ENCODE measurements at places on chromosomes 4 and X.
A peak's percentile ranks its signal among the peaks of the same experiment; 100 is the strongest.

DNA sequence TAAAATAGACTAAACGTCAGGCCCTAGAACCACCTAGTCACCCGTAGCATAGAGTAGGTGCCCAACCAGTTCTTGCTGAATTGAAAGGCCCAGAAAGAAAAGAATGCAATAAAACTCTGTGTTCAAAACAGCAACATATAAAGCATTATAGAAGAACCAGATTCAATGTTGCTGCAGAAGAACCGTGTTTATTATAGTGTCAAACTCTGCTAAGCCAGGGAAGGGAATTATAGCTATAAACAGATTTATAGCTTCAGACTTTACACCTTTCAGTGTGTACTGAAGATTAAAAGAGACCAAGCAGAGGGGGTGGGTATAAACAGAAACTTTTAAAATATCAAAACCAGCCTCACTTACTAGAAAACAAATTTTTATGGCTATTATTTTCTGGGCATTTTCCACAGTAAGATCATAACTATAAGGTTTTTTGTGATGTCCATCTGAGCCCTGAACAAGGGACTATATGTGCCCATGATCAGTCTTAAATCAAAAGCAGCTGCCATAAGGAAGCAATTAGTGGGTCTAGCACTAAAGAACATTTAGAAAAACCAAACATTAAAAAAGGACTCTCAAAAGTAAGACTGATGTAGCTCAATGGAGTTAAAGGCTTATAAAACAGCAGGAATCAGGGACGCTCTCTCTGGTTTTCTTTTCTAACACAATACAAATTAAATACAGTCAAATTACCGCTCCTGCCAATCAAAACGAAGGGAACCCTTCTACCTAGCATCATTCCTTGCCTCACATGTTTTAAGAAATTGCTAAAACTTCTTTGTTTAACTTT, 219.7 kb upstream of the ETNPPL start:
- no peak for DNase-seq

DNA sequence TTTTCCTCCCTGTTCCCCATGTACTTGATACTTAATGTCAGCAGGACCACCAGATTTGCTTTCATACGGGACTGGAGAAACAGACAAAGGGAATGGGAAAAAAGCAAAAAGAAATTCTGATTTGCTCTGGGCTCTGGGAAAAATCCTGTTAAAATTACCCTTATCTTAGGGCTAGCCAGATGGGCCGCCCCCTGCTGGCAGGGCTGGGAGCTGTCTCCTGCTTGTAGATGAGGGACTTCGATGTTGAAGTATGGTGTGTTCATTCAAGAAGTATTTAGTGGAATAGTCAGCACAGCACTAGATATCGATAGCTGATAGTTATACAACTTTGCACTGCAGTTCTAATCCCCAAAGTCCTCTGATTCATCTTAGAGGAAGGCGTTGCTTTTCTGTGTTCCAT, 45.8 kb downstream of the BCORL1 start:
- peak; percentile 60 for DNase-seq

DNA sequence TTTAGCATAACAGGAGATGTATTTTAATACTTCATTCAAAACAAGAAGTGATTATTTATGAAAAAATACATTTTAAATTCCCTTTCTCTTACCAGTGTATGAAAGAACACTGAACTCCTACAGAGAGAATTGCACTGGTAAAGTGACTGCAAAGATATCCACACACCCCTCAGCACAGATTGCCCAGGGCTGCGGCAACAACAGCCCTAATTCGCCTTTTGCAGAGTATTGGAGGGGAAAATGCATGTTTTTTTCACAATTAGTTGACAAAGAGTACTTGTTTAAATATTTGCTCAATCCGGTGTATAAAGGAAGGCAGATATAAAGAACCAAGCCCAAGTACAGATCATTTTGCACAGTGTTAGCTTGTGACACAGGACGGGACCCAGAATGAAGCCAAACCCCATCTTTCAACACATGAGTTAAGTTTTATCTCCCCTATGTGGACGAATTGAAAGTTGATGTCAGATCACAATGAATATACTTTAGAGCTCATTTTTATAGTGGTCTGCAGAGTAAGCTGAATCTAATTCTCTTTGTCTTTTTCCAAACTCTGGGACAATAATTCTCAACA, 551.4 kb upstream of the IGFBP7 start:
- DNase-seq: no peak

DNA sequence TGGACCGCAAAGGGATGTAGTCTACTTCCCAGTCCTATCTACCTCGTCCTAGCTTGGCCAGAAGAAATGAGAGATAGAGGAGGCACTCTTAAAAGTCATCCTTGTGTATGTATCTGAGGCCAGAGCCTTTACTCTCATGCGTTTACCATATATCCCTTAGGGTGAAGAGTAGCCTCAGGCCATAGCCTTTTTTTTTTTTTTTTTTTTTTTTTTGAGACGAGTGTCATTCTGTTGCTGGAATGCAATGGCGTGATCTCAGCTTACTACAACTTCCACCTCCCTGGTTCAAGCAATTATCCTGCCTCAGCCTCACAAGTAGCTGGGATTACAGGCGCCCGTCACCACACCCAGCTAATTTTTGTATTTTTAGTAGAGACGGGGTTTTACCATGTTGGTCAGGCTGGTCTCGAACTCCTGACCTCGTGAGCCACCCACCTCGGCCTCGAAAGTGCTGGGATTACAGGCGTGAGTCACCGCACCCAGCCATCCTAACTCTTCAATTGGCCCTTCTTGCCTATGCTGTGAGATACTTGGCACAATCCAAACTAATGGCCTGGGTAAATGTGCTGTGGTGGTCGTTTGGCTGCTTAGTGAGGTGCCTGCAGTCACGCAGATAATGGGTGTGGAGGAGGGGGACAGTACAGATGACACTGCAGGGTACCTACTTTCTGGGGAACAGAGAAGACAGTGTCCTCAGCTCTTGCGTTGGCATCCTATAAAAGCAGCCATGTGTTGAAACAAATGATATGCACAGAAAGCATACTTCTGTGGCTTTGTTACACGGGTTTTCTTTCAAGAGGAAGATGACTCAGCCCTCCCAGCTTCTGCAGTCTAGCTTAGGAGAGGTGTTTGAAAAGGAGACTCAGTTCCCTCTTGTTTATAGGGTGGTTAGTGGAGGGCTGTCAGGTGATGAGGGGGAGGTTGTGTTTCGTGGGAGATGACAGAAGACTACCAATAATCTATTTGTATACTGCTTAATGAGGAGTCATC, 10.4 kb upstream of the DGAT2L6 start:
- peak; percentile 64 for DNase-seq

DNA sequence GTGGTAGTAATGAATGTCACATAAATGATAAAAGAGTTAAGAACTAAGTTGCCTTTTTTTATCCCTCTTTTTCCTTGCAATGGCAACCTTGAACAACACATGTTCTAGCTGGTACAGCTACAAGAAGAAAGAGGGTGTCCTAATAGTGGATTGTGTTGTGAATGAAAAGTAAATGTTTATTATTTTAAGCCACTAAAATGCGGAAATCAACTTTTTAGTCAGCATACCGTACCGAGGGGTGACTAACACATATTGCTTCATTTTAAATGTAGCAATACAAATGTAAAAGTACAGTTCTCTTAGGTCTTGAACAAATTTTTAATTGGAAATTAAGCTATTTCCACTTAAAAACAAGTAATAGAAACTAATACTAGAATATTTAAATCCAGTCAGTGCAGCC, 17.7 kb upstream of the AP1AR start:
- peak; percentile 83 for DNase-seq

- no peak for DNase-seq
These were observed 26.6 kb downstream of the IQSEC2 start for GRCh38 chrX:53254570-53255461.

- DNase-seq: no peak
These were observed 1.7 kb downstream of the CTBP1 start for GRCh38 chr4:1246901-1247863.

DNA sequence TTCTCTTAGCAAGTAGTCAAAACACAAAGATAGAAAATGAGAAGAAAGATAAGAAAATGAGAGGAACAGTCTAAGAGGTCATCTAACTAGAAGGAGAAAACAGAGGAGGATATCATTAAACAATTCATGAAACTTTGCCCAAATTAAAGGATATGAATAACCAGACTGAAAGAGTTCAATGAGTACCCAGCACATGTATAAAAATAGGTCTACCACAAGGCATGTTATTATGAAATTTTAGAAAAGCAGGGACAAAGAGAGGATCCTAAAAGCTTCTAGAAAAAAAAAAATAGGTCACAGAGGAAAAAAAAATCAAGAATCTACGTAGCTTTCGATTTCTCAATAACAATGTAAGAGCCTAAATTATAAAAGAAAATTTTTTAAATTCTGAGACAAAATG, 118.5 kb downstream of the WDFY3 start:
- DNase-seq: no peak

- DNase-seq: no peak
These were observed 227.4 kb downstream of the MAPK10 start for GRCh38 chr4:86132468-86132867.

- peak; percentile 2 for DNase-seq
These were observed 641.8 kb downstream of the FSTL5 start for GRCh38 chr4:161522031-161522430.

DNA sequence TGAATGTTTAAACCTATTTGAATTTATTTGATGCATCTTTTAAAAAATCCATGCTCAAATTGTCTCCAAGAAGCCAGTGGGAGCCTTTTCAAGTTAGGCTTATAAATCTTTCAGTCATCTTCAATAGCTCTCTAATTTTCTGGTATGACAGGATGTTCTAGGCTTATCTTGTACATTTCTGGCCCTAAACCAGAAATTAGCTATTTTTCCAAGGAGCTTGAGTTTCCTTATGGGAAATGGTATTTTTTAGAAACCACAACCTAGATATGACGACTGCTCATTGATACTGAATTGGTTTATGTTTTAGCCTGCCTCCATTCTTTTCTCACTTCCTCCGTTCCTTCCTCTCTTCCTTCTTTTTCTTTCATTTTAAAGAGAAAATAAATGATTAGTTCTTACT, 172.3 kb downstream of the SPRY1 start:
- peak; percentile 62 for DNase-seq

DNA sequence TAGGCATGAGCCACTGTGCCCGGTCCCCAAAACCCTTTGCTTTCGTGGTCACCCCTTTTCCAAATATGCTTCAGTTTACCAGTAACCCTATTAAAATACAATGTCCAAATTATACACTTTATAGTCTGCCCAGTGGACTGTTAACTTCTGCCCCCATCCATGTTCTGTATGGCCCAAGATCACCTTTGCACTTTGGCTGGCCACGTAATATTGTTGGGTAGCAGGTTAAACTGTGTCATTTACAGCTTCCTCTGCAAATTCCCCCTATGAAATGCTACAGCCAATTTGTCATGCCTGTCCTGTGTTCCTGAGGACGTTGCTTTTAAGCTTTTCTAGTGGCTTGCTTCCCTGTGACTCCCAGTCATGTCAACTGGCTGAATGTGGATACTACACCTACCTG, 101.1 kb upstream of the IL13RA1 start:
- no peak for DNase-seq

- peak; percentile 8 for DNase-seq
These were observed 75.6 kb upstream of the DYNLT3 start for GRCh38 chrX:37922928-37923327.

- peak; percentile 35 for DNase-seq
These were observed 17.0 kb downstream of the LAMP2 start for GRCh38 chrX:120452131-120452530.

DNA sequence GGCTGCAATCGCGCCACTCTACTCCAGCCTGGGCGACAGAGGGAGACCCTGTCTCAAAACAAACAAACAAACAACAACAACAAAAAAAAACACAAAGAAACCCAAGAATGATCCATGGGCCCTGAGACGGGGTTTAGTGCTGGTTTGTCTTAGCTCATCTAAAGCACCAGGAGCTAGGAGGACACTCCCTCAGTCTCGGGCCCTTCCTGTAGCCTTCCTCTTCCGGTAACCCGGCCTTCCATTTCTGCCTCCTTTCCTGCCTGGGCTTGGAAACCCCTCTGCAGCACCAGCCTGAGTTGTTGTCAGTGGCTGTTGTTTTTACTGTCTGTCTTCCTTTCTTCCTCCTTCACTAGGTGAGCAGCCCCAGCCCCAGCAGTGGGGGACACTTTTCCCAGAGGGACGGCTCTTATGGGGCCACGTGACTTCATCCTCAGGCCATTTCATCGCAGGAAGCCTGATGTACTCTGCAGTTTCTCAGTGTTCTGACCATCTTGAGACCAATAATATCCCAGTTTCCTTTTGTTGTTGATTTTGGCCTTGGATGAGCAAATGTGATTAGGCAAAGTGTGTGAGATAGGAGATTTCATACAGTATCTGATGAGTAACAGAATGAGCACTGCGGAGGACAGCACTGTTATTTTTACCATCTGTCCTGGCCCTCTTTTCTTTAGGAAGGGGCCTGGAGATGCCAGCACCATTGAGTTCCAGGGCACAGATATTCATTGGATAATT, 90.1 kb downstream of the ANAPC4 start:
- peak; percentile 42 for DNase-seq

DNA sequence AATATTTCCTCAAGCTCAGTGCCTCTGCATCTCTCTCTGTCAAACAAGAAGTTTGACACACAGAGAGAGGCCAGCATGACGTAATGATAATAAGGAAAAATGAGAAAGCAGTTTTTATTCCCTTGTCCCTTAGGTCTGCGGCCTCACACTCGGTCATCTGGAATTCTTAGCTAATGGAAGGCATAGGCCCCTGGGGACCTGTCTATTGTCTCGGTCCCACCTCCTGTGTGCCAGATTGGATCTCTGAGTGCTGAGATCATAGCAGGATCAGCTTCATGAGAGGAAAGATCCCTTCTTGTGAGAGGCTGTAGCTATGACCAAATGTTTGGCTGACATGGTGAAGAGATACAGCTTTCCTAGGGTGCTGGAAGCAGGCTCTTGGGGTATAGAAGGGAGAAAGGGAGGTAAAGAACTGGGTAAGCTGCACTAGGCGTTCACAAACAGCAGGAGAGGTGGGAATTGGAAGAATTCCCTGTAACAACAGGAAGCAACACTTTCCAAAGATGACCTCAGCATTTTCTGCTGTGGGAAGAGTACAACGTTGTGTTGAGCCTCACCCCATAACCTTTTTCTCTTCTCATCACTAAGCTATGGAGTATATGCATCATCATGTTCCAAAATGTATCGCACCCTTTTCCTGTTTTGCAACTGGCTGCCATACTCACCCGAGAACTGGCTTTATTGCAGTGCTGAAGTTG, 20.2 kb downstream of the TMEM31 start:
- DNase-seq: peak; percentile 97

DNA sequence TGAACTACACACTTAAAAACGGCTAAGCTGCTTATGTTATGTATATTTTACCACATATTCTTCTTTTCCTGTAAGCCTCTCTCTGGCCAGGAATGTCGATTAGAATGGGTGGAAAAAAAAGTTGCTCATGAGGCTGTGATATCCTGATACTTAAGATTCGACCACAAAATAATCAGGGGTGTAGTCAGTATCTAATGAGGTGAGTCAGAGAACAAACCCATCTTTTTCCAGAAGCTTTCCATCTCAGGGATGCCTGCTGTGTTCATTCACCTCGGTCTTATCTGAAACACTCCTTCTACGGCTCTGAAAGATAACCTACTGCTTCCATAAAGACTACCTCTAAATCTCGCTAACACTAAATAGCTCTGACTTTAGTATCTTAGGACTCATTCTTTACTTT, 142.7 kb upstream of the MAP3K15 start:
- DNase-seq: no peak

- DNase-seq: no peak
These were observed 5.1 kb downstream of the PHEX start for GRCh38 chrX:22037225-22037624.

- no peak for DNase-seq
These were observed 45.0 kb downstream of the ETDC start for GRCh38 chrX:135354288-135354687.

GRCh38 chrX:17621566-17622270, 115.6 kb upstream of the SCML1 start:
- no peak for DNase-seq

All from fibroblast of pulmonary artery (primary cell).